ENCODE measurements at places on chromosomes 1 and 21. TPM values are rescaled to one million over a fixed set of nuclear protein-coding genes. Genes with fewer than 3 reads are reported as not detected.

- no peak for DNase-seq
Measured at GRCh38 chr1:99887890-99888289, 37.7 kb downstream of the AGL start.

DNA sequence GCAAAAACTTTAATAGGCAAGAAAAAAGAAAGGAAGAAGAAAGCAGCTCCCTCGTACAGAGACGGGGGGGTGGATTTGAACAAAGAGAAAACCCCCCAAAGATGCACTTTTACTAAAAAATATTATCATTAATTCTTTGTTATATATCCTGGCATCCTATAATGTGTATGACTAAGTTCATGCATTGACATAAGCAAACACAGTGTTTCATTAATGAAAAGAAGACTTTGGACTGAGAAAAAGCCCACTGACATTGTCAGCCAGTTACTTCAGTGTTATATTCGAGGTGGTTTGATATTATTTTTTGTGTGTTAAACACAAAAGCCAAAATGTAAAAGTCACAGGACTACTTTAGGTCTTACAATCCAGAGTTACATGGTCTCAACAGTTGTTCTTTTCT lies 110.1 kb upstream of the DPYD start:
- DNase-seq, result no peak

GRCh38 chr1:54546651-54547401 lies 1.2 kb upstream of the ACOT11 start:
- DNase-seq, result no peak

- no peak for DNase-seq
Measured at GRCh38 chr1:201898240-201898894, 9.7 kb downstream of the SHISA4 start.

DNA sequence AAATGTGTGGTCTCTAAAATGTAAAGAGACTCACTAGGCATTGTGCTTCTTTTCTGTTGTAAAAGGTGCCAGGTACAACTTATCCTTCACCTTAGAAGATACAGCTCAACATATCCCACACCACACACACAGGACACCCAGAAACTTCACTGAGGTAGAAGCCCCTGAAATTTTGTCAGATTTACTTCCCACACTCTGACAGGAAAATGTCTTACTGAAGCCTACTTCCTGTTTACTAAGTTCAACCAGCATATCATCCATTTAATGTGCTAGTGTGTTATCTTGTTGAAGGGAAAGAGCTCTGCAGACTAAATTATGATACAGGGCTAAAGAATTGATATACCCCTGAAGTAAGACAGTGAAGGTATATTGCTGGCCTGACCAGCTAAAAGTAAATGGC lies 39.9 kb upstream of the INSL5 start:
- no peak for DNase-seq

- no peak for DNase-seq
Measured at GRCh38 chr21:42472521-42472920, 23.5 kb downstream of the RSPH1 start.

DNA sequence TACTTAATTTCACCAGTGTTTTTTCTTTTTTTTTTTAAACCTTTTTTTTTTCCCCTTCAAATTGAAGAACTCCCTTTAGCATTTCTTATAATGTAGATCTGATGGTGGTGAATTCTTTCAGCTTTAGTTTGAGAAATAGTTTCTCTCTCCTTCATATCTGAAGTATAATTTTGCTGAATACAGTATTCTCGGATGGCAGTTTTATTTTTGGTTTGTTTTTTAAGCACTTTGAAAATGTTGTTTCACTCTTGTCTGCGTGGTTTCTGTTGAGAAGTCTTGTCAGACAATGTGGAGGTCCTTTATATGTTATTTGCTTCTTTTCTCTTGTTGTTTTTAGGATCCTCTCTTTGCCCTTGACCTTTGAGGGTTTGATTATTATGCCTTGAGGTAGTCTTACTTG lies 135.1 kb downstream of the RPS6KC1 start:
- DNase-seq, result no peak

- DNase-seq, result no peak
Measured at GRCh38 chr1:34332996-34333395, 156.3 kb downstream of the C1orf94 start.

DNA sequence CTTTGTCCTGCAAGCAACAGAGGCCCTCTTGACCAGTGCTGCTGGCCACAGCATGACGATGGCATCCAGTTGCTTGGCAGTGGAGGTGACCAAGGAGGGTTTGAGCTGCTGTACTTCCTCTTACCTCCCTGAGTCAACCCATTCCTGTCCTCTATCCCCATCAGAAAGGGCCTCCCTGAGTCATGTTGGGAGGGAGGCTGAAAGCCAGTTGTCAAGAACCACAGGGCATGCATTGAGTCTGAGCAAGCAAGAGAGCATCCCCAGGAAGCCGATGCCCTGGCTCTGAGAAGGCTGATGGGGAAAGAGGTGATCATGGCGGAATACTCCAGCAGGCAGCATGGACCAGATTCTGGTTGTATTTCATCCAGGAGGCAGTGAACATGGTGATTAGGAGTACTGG lies 69.6 kb downstream of the LACTBL1 start:
- no peak for DNase-seq

- no peak for DNase-seq
Measured at GRCh38 chr21:17195976-17196375, 316.9 kb upstream of the CXADR start.

DNA sequence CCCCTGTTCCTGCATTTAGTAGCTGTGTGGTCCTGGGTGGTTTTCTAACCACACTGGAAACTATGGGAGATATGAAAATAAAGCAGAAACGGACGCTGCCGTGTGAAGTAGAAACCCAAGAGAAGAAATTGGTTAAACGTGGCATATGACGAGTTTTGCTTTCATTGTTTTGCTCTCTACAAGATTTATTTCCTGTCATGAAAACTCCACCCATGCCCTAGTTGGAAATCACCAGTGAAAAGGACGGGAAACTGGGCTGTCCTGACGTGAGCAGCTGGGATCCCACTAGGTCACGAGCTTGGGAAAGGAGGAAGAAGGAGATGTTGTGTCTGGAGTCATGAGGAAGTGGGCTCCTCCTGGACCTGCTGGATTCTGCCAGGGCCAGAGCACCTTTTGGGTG lies 120.8 kb upstream of the GADD45A start:
- peak; percentile 66 for DNase-seq

DNA sequence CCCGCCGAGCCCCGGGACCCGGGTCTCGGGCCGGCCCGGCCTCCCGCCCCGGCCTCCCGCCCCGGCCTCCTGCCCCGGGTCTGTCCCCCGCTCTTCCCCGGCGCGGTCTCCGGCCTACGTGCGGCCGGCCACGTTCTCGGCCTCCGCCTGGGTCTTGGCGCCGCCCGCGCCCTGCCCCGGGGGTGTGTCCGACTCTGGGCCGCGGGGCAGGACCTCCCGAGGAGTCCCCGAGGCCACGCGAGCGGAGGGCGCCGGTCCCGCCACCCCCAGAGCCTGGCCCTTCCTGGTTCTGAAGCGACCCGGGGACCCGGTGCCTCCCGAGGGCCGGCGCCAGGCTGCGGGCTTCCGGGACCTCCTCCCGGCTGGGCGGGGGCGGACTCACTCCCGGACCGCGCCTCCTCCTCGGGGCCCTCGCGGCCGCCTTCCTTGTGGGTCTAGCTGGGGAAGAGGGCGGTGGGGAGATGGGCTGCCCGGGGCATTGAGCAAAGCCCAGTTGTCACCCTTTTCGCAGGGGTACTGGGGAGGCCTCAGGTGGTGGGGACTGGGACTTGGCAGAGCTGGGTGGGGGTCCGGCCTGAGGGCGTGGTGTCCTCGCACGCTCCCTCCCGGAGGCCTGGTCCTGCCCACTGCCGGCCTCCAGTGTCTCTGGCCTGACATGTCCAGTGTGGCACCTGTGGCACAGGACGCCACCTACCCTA lies 558 bp downstream of the PFKL start:
- peak; percentile 86 for DNase-seq

GRCh38 chr1:15459771-15460707 lies 3.5 kb downstream of the CELA2A start:
- no peak for DNase-seq

- no peak for DNase-seq
Measured at GRCh38 chr1:181499825-181500224, 16.5 kb downstream of the CACNA1E start.

DNA sequence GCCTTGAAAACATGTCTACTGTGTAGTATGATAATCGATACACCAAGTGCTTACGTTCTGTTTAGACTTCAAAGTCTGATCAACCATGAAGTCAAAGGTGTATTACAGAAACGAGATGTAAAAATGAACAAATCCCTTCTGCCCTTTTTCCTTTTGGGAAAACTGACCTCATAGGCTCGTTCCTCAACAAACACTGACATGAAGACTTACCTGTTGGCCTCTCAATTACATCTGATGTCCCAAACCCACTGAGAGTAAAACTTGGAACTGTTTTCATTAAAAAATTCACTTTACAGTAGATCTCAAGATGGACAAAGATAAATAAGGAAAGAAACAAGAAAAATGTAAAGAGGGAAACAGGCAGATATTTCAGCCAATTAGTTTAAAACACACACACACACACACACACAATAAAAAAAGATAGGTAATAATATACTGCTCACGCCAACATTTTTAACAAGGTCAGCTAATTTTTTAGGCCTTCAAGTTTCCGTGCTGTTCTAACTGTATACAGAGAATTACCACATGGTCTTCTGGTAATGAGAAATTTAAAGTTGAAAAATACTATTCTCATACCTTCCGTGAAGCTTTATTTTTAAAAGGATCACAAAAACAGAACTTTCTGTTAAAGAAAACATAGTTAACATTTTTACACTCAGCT lies 2.1 kb downstream of the HMGN1 start:
- no peak for DNase-seq

- peak; percentile 42 for DNase-seq
Measured at GRCh38 chr1:209728466-209728865, 23.8 kb downstream of the HSD11B1 start.

GRCh38 chr1:109272831-109273547 lies 10.0 kb downstream of the PSRC1 start:
- no peak for DNase-seq

GRCh38 chr1:90768826-90769225 lies 51.7 kb upstream of the BARHL2 start:
- DNase-seq, result no peak

Gene TMPRSS15
- not detected for total RNA-seq

Gene PROK1
- 2.1 TPM for total RNA-seq

Gene RNU1-4
- 2,349 TPM for total RNA-seq

Gene LYPD8
- not detected for total RNA-seq

Gene KRTAP7-1
- not detected for total RNA-seq

Gene CYP4B1
- total RNA-seq, result 8.3 TPM

Gene SZRD1
- total RNA-seq, result 95.4 TPM

Gene UBL4B
- not detected for total RNA-seq
